ENCODE measurements at places on chromosomes 11 and 22.

GRCh38 chr11:62715150-62716130 lies 8.0 kb downstream of the GNG3 start:
- DNase-seq = no peak

- no peak for DNase-seq
These were observed 13.7 kb downstream of the TSPAN4 start for GRCh38 chr11:856397-856796.

DNA sequence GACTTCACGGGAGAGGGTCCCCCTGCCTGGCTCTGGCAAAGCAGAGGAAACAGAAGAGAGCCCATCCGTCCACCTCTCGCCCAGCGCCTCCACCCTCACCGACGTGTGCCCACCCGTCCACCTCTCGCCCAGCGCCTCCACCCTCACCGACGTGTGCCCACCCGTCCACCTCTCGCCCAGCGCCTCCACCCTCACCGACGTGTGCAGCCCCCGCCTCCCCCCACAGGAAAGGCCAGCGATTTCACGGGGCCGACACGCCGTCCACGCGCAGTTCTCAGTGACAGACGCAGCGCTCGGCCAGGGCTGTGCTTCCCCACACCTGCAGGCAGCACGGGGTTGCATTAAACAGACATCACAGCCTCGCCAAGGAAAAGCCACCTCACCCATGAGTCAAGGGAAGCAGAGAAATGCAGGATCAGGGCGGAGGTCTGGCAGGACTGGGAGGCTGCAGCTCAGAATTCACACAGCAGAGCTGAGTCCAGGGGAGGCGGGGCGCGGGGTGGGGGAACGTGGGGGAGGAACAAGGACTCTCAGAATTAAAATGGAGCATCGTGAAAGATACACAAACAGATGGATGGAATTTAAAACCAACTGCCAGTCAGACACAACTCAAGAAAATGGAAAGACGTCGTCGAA lies 377.7 kb downstream of the BRD1 start:
- DNase-seq = no peak

- DNase-seq = no peak
These were observed 585 bp upstream of the NADSYN1 start for GRCh38 chr11:71452199-71453036.

- DNase-seq = peak; percentile 46
These were observed at the start of gene BATF2 for GRCh38 chr11:64996710-64997380. Gene BATF2, minus strand, starts transcription at chr11:64996971. Its CDS starts 57 bp downstream, at chr11:64996914.

DNA sequence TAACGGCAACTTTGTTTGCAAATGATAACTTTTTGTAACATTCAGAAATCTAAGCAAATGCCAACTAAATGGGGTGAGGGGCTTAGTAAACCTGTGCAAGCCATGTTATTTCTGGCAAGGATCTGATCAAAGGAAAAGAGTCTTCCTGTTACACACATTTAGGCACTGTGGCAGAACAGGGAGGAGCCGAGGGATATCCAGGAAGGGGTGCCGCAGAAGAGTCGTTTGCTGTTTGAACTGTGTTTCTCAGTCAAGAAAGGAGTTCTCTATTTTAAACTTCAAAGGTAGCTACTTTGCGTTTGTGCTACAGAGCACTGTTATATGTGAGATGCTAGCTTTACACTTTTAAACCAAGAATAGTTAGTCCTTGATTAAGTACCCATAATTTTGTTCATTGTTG lies 175.5 kb downstream of the ETS1 start:
- no peak for DNase-seq

DNA sequence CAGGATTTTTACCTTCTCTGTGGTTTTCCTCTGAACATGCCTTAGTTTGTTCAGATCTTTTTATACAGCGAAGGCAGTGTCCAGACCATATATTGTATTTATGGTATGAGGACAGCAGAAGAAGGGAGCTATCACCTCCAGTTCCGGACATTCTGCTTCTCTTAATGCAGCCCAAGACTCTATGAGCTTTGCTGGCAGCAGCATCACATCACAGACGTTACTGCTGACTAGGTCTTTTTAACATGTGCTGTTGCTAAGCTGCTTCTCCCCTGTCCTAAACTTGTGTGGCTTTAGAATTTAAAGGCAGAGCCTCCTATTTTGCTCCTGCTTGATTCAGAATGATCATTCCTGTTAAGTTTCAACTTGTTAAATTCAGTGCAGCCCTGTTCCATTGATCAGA lies 13.4 kb downstream of the MICAL2 start:
- no peak for DNase-seq

- no peak for DNase-seq
These were observed 23.8 kb downstream of the TEAD1 start for GRCh38 chr11:12698048-12698447.

- no peak for DNase-seq
These were observed 15.1 kb downstream of the LTO1 start for GRCh38 chr11:69660001-69660500.

DNA sequence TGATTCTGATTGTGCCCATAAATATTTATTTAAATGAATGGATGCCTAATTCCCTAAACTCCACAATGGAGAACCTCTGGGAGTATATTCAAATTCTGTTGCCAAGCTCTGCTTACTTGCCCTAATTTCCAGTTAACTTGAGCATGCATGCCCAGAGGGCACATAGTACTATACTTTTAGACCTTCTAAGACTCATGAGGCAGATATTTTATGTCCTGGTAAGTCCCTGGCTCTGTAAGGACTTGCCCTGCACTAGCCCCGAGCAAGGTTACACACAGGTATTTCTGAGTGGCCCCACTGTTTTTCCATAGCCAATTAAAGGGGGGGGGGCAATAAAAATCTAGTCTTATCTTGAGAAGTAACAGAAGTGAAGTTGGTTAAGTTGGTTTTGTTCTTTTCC lies 21.1 kb upstream of the CAPRIN1 start:
- no peak for DNase-seq

DNA sequence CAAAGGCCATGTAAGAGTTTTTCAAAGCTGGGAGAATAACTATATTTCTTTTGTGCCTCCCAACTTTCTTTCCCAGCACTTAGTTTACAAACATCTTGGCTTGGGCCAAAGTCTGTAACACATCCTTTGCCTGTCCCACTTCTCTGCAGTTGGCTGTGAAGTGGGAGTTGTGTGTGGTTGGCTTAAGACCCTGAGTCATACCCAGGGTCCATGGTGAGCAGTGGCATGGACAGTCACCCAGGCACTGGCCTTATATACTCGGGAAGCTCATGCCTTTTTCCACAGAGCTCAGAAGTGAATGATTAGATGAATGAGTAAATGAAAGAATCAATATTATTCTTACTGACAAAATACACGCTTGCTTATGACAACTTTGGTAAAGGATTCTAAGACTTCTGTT lies 231.4 kb downstream of the BLID start:
- no peak for DNase-seq

GRCh38 chr22:41368543-41369423 lies 13.0 kb upstream of the TEF start:
- DNase-seq = no peak

- no peak for DNase-seq
These were observed 3.5 kb downstream of the PHF21B start for GRCh38 chr22:45006111-45006963.

- no peak for DNase-seq
These were observed 12.3 kb downstream of the SMPD1 start for GRCh38 chr11:6402561-6402981.

DNA sequence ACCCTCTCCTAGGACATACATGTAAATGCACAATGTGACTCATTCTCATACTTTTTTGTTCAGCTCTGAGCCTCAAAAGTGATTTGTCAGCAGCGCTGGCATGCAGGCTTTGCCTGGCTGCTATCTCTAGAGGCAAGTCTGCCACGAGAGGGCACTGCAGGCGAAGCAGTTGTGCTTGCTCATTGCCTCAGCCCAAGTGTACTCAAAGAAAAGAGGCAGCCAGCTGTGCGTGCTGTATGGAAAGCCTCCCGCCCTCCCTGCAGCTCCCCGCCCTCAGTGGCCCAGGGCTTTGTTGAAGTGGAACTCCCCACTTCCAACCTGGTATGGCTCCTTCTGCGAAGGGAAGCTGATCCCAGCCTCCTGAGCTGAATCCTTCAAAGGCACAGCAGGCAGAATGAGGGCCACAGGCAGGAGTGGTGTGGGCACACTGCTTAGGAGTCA lies 16.3 kb downstream of the SDHAF2 start:
- peak; percentile 86 for DNase-seq

- no peak for DNase-seq
These were observed 20.5 kb upstream of the MPPED1 start for GRCh38 chr22:43391306-43391705.

- no peak for DNase-seq
These were observed 102.6 kb downstream of the TRIM44 start for GRCh38 chr11:35765211-35765610.

GRCh38 chr22:29679316-29679715 lies 40.5 kb upstream of the CABP7 start:
- DNase-seq = no peak

GRCh38 chr22:49923445-49923844 lies 5.0 kb downstream of the CRELD2 start:
- DNase-seq = no peak

- peak; percentile 19 for DNase-seq
These were observed 25.6 kb downstream of the RHOD start for GRCh38 chr11:67082071-67082791.

- DNase-seq = no peak
These were observed 91.1 kb upstream of the LMO1 start for GRCh38 chr11:8354622-8355415.

GRCh38 chr11:1443737-1444136 lies 42.8 kb downstream of the MOB2 start:
- no peak for DNase-seq

DNA sequence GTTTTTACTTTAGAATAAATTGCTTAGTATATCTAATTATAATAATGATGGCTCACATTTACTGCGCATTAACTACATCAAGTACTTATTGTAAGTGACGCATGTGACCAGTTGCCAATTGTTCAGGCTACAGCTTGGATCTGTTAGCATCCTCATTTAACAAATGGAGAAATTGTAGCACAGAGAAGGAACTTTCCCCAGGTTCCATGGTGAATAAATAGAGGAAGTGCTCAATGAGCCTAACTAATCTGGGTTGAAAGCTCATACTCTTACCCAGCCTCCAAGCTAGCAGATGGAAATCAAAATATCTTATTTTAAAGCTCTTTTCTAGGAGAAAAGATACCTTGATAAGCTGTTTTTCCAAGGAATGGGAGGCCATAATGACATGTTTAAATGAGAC lies 19.8 kb downstream of the MMP27 start:
- no peak for DNase-seq

DNA sequence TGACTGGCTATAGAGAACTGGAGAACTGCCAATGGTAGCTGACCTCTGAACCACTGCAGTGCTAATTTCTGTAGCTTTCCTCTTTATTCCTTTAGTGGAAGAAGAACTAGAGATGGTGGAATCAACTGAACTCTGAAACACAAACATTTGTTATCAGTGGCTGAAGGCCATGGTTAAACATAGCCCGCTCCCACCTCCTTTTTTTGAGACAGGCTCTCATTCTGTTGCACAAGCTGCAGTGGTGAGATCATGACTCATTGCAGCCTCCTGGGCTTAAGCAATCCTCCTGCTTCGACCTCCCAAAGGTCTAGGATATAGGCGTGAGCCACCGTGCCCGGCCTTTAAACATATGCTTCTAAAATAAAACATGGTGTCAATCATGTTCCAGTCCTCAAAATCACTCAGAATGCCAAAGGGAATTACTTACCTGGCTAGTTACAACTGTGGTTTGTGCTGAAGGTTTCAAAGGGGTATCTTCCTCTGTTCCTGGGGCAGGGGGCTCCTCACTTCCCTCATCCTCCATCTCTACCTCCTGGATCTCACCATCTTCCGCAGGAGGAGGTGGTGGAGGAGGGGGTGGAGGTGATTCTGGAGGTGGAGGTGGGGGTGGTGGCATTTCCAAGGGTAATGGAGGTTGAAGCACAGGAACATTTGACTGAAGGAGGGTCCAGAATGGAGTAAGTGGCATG lies 9.0 kb upstream of the AGBL2 start:
- DNase-seq = no peak

GRCh38 chr11:1891831-1892115 lies at the start of gene PRR33:
Gene PRR33, minus strand, starts transcription at chr11:1891895. Its CDS starts 1,311 bp downstream, at chr11:1890584.
- no peak for DNase-seq

DNA sequence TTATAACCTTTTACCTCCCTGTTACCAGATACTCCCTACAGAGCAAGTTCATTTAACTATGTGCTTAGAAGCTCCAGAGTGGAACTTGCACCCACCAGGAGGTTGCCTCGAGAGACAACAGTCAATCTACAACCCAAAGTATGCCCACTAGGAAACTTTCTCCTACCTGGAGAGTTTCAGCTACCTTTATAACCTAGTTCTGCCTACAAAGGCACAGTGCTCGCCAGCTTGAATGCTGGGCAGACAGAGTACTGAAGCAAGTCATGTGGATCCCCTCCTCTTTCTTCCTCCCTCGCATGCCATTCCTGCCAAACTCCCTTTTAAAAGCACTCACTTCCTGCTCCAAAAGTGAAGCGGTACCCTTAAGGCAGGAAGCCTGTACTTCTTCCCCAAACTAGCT lies 258.9 kb downstream of the SWAP70 start:
- DNase-seq = no peak

GRCh38 chr11:19827399-19828135 lies 114.9 kb downstream of the NAV2 start:
- DNase-seq = peak; percentile 7

GRCh38 chr11:130436171-130436570 lies 7.8 kb upstream of the ADAMTS8 start:
- DNase-seq = no peak

DNA sequence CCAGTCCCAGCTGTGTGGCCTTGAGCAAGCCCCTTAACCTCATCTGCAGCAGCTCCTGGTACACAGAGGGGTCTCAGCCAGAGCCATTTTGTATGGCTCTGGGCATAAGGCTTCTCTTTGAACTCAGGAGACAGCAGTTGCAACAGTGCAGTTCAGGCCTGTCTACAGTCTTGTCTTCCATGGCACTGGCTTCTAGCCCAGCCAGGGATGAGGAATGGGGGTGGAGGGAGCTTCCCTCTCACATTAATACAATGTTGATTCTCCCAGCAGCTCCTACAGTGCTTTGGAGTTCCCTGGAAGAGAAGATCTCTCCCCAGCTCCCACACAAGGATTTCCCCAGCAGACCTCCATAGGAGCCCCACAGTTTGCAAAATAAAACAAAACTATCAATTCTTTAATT lies 350.2 kb downstream of the BUD13 start:
- DNase-seq = no peak

DNA sequence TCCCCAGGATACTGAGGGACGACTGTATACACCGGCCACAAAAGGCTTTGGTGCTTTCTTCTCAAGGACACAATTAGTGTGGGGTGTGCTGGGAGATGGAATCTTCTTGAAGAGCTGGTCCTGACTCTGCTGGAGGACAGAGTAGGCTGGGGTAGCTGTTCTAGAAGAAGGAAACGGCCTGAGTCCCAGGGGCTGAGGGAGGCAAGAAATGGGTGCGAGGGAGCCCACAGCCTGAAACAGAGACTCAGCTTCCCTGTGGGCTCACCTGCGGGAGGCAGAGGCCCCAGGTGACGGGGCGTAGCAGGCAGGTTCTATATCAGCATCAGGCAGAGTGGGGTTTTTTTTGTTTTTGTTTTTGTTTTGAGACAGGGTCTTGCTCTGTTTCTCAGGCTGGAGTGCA lies 36.6 kb downstream of the PARVG start:
- DNase-seq = no peak

Measured in NCI-H460 (cell line).